ENCODE measurements at places on chromosomes 1 and 21. TPM values are rescaled to one million over a fixed set of nuclear protein-coding genes. Genes with fewer than 3 reads are reported as not detected.
A peak's percentile ranks its signal among the peaks of the same experiment; 100 is the strongest.

DNA sequence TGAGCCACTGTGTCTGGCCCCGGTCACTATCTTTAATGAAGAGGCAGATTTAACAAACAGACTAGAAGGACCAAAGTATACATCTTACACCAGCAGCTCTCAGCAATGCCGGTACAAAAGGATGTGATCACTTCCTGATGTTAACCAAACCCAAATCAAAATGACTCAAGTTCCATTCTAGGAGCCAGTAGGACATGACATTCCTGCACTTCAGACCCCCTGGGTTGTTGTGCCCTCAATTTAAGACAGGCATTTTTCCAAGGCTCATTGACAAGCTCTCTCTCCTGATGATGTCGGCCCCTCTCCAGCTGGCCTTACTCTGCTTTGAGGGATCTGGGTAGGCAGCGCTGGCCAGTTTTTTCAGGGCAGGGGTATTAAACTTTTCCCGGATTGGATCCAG lies 35.1 kb downstream of the YARS1 start:
- ATAC-seq, result no peak

GRCh38 chr21:33109574-33110339 lies 39.8 kb downstream of the OLIG1 start:
- ATAC-seq, result no peak

GRCh38 chr1:18126616-18127015 lies 19.0 kb downstream of the IGSF21 start:
- ATAC-seq, result no peak

Gene SLC45A3
- total RNA-seq, result 0.63 TPM

DNA sequence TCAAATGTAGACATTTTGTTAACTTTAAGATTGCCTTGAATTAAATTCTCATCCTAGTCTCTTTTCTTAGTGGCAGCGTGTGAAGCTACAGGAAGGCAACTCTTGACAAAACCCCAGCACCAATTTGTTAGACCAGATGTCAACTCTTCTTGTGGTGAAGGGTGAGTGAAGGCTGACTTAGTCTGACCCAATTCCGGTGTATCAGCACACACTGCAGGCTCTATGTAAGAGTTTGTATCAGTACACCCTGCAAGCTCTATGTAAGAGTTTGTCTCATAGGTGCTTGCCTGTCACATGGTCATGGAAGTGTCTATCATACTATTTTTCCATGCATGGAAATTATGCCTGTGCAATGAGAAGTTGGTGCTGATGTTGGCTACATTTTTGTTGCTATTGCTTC lies 16.8 kb downstream of the CR2 start:
- ATAC-seq, result peak; percentile 72

DNA sequence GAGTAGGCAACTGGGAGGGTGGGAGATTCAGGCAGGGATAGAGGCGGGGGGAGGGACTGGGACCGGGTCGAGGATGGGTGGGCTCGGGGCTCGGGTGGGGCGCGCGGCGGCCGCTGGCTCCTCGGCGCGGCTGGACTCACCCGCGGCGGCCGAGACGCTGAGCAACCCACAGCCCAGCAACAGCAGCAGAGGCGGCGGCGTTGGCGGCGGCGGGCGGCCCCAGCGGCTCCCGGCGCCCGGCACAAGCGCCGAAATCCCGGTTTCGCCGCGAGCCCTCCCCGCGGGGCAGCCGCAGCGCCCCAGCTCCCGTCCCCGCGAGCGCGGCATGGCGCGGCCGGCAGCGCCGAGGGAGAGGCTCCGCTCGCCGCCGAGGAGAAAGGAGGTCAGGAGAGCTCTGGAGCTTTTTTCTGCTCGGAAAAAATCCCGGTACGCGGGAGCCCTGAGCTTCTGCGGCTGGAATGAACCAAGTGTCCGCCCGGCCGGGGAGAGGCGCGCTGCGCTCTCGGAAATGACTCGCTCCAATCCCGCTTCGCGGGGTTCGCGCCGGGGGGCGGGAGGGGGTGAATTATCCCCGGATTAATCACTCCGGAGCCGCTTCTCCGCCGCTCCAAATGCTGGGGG lies at the start of gene CSMD2:
CSMD2 (minus strand) TSS at position 460 of the 621 bp plus-strand sequence; CDS start at position 327, 133 bp downstream.
- no peak for ATAC-seq

Gene SESN2
- total RNA-seq, result 11.8 TPM

Gene NTMT2
- total RNA-seq, result not detected

Gene PCSK9
- not detected for total RNA-seq

DNA sequence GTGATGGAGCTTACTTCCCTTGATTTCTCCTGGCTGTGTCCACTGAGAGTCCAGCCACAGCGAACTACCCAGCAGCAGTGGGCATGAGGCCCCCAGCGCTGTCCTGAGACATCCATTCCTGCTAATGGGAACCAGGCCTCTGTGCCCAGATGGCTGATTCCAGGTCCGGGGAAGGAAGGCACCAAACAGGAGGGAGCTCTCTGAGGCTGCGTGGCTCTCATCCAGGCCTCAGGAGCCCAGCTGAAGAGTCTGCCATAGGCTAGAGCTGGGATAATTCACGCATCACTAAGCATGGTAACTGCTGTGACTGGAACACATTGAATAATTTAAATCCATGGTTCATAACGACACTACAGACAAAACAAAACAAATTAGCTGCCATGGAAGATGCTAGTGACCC lies 24.7 kb upstream of the LRRC47 start:
- ATAC-seq, result no peak

Gene TMEM200B
- not detected for total RNA-seq

- peak; percentile 28 for ATAC-seq
Measured at GRCh38 chr1:59903141-59903754, 23.3 kb downstream of the CYP2J2 start.

- ATAC-seq, result no peak
Measured at GRCh38 chr1:12402842-12403241, 173.0 kb downstream of the VPS13D start.
